MV-4-11 (cell line): ENCODE measurements at places on chromosomes 2 and 18.
A peak's percentile ranks its signal among the peaks of the same experiment; 100 is the strongest.

DNA sequence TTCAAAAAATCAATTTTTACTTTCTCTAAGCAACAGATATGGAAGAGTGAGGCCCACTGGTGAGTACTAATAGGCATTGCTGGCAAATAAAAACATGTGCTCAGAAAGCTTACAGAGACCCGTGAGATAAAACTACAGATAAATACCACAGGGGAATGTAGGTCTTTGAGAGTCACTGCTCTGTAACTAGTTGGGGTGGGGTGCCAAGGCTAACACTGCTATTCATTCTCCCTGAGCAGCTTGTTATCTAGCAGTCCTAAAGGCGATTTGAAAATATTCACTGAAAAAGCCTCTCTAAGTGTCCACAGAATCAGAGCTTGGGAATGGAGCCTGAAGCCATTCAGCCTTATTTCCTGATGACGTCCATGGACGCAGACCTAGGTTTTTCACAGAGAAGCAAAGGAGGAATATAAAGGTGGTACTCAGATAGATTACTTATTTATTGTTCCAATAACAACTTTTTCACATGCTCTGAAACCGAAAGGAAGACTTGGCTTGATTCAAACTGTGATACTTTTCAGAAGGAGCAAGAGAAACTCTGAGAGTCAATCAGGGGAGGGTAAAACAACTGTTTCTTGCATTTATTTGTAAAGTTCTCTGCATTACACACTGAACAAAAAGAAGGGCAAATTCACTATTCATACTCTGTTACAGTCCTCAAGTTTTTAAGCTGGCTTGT, 188.4 kb downstream of the PPP1R1C start:
- DNase-seq = no peak

- DNase-seq = no peak
Observed at GRCh38 chr18:37501136-37501535, 64.5 kb downstream of the CELF4 start.

GRCh38 chr2:186099826-186100225, 361.2 kb downstream of the FSIP2 start:
- no peak for DNase-seq

GRCh38 chr2:172394002-172394401, 33.4 kb upstream of the ITGA6 start:
- peak; percentile 66 for DNase-seq

- peak; percentile 92 for DNase-seq
Observed at GRCh38 chr18:37299471-37300304, 265.9 kb downstream of the CELF4 start.

DNA sequence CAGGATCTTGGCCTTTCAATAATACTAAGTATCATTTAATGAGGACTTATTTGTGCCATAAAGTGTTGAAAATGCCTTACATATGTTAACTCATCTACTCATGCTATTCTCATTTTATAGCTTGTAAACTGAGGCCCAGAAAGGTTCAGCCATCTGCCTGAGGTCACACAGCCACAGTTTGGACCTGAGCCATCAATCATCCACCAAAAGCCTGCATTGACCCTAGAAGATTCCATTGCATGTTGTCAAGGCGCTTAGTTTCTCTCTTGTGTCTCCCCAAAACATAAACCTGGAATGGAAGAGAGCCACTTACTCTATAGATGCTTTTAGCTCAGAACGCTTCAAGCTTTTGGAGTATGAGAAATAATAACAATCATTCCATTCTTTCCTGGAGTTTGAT, 26.8 kb downstream of the NPAS2 start:
- no peak for DNase-seq

DNA sequence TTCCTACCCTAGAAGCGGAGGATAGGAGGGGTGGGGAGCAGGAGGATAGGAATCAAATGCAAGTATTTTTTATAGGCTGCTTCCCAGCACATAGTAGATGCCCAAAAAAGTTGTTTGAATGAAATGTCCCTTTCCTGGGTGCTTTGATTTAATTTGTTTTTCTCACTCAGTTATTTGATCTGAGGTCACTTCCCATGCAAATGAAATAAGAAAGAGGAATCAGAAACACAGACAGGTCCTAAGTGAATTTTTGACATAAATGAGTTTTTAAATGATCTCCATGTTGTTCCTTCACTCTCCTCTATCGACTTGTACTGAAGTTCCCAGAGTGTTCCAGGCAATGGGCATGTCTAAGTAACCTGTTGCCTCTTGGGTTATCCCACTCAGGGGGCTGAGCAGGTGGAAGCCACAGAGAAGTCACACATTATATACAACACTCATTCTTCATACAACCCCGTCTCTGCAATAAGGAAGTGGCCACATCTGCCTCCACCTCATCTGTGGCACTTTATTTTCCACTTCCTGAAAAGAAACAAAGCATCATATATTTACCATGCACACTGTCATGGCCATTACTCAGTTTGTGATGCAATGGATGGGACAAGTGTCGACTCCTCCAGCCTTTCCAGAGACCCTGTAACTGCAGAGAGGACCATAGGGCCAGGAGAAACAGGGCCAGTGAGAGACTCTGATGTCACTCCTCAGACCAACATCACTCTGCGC, 81.9 kb upstream of the ZNF397 start:
- peak; percentile 94 for DNase-seq

DNA sequence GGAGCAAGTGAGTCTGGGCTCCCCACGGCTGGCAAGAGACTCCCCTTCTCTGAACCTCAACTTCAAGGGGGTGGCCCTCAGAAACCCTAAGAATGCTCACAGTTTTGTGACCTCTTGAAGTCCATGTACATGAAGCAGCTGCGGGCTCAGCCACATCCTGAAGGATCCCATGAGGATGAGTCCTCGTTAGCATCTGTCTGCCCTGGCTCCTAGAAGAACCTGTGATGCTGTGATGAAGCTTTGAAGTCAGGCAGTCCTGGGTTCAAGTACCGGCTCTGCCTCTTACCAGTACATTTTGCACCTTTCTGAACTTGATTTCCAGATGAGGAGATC, 38.1 kb downstream of the SDC1 start:
- DNase-seq = no peak

DNA sequence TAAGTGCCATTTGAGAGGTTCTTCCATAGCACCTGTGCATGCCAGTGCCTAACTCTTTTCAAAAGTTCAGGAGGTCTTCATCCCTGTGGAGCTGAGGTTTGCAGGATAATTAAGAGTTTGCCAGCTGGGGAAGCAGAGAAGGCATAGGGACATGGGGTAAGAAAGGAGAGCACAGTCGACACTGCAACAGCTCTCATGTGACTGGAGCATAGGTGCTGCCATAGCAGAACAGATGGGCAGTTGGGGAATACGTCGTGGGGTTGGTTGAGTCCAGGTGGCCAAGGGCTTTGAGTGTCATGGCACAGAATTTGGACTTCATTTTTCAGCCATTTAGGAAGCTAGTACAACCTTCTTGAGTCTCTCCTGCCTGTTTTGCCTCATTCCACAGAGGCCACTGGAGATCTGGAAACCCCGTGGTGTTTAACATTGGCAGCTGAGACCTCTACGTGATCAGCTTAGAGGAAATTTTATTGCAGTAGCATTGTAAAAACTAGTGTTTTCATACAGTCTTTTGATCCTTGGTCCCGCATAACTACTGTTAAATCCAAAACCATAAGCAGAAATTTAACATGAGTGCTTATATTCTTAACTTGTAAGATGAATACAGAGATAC, 65.1 kb downstream of the CRIM1 start:
- DNase-seq = no peak

DNA sequence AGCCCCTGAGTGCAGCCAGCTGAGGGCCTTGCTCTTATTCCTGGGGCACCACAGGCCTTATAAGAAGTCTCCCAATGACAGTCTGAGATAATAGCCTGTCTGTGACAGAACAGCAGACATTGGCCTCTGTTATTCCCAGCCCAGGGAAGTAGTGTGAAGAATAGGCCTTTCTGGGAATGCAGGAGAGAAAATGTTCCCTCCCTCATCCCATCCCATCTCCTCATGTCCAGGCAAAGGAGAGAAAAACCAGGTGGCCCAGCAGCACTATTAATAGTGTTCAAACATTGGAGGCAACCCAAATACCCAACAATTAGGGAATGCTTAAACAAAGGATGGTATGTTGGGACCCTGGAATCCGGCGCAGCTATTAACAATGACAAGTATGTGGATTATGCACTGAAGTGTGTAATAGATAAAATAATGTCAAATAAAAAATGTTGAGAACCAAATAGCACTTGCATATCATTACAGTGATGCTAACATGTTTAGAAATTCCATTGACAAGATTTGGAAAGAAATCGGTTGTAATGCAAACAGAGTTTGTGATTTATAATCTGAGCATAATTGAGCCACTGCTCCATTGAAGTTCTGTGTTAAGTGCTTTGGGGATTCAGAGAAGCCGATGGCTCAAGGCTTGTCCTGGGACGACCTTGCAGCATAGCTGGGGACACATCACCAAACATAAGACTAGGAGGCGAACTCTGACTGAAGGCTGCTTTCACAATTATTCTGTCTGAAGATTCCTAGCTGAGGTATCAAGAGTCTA, 69.3 kb downstream of the LBH start:
- no peak for DNase-seq

DNA sequence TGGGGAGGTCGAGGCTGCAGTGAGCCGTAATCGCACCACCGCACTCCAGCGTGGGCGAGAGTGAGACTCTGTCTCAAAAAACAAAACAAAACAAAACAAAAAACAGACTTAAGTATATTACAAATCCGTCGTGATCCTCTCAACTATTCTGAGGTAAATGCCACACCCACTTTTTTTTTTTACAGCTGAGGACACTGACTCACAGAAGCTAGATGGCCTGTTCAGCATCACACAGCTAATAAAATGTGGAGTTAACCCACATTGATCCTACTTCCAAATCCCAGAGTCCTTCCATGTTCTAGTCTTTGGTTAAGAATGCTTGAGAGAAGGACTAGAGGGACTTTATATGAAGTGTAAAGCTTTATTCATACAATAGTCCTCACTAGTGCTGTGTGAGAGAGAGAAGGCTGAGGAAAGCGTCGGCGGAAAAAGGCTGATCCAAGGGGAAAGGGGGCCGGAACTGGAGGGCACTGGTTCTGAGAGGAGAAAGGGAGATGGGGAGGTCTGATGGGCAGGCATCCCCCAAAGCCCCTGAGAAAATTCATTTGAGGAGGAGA, 627 bp downstream of the RNF25 start:
- no peak for DNase-seq

DNA sequence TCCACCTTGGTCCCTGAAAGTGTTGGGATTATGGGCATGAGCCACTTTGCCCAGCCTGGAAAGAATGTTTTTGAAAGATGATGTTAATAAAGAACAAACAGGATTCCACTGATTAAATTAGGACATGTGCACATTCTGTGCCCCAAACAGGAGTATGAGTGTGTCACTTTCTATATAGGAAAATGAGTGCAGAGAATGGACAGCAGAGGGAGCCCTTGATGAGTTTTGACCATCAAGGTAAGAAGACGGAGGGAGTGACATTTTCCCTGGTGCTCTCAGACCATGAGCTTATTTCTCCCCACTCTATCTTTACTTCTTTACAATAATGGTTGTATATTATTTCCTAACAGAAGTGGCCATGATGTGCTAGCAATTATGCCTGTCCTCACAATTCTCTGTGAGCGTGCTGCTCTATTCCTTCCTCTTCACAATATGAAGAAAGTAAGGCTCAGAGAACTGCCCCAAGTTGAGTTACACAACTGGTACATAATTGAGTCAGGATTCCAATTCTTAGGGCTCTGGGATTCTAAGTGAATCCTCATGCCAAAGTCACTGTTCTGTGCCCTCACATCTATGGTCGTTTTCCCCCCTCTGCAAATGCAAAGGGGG, 20.6 kb downstream of the RPL37A start:
- peak; percentile 73 for DNase-seq

- DNase-seq = no peak
Observed at GRCh38 chr2:15939556-15939853, 845 bp upstream of the MYCN start.

DNA sequence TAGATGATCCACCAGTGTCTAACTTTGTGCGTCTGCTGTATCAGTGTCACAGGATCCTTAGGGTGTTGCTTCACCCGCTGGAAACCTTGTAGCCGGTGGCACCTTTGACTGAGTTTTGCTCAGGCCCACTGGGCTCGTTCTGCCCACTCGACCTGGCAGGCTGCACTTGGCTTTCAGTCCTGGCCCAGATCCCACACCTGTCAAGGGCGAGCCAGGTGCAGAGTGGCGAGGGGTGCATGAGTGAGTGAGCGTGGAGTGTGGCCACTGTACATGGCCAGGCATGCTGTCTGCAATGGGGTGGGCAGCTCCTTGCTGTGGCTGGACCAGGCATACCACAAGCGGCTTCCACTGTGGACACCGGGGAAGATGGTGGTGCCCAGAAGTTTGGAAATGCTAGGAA, 179.0 kb downstream of the FAM210A start:
- DNase-seq = no peak

DNA sequence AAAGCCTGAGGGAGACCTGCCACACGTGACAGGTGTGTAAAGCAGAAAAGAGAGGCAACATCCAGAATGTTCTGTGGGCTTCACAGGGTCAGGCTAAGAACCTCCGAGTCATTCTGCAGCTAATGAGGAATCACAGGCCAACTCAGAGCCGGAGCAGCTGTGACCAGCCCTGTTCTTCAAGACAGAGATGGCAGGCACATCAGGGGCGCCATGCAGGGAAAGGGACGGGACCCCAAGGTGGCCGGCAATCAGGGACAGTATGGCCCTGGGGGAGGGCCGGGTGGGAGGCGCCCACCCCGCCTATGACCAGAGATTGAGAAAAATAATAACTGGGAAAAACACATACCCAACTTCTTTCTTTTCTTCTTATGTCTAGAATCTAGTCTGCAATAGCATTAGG, 316.7 kb upstream of the SALL3 start:
- DNase-seq = no peak

- no peak for DNase-seq
Observed at GRCh38 chr18:74803117-74803516, 205.4 kb downstream of the ZNF407 start.

DNA sequence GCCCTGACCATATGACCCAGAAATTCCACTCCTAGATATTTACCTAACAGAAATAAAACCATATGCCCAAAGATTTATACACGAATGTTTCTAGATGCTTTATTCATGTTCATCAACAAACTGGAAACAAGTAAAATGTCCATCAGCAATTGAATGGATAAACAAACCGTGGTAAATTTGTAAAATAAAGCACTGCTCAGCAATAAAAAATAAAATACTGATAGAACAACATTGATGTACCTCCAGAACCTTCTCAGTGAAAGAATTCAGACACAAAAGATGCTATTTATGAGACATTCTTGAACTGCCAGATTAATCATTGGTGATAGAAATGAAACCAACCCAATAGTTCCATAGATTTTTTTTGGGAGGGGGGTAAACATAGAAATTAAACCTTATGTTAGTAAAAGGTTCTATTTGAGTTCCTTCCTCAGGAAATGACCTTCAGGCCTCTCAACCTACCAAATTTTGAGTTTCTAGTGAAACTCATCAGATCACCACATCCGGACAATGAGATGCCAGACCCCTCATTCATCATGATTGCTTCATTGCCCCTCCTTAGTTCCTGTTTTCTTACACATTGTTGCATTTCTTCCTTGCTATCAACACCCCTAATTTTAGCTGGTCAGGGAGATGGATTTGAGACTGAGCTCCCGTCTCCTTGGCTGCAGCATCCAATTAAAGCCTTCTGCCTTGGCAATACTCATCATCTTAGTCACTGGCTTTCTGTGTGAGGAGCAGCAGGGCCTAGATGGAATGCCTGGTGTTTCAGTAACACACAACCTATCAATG, 203.5 kb downstream of the LPIN1 start:
- peak; percentile 46 for DNase-seq
